Stimulated activated naive CD4-positive, alpha-beta T cell (primary cell): ENCODE measurements at places on chromosomes 7 and 10.

- no peak for DNase-seq
Measured at GRCh38 chr10:58718596-58718995, 205.9 kb downstream of the BICC1 start.

DNA sequence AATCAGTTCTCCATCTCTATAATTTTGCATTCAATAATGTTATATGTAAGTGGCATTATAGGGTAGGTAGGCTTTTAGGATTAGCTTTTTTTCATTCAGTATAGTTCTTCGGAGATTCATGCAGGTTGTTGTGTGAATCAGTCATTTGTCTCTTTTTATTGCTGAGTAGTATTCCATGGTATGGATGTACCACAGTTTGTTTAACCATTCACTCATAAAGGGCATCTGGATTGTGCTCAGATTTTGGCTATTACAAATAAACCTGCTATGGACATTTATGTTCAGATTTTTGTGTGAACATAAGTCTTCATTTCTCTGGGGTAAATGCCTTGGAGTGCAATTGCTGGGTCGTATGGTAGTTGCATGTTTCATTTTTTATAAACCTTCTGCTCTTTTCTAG, 4.4 kb upstream of the OGDHL start:
- no peak for DNase-seq

- DNase-seq, result no peak
Measured at GRCh38 chr7:140435252-140435895, 31.5 kb downstream of the RAB19 start.

GRCh38 chr7:70764701-70765208, 367.2 kb upstream of the GALNT17 start:
- no peak for DNase-seq

GRCh38 chr10:12503311-12503710, 154.0 kb downstream of the CAMK1D start:
- DNase-seq, result no peak

DNA sequence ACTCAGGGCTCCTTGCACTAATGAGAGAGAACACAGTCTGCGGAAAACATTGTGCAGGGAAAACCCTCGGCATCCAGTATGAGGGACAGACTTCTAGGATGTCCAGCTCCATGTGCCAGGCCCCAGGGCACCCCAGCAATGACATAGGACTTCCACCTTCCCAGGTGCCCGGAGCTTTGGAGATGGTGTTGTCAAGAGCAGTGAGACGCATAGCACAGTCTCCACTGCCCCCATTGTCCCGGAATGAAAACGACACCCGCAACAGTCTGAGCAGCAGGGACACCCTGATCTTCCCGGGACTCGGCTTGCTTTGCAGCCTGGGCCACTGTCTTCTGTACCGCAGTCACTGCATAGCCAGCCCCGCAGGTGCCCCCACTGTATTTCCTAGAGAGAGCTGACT, 339.2 kb upstream of the ADARB2 start:
- no peak for DNase-seq

DNA sequence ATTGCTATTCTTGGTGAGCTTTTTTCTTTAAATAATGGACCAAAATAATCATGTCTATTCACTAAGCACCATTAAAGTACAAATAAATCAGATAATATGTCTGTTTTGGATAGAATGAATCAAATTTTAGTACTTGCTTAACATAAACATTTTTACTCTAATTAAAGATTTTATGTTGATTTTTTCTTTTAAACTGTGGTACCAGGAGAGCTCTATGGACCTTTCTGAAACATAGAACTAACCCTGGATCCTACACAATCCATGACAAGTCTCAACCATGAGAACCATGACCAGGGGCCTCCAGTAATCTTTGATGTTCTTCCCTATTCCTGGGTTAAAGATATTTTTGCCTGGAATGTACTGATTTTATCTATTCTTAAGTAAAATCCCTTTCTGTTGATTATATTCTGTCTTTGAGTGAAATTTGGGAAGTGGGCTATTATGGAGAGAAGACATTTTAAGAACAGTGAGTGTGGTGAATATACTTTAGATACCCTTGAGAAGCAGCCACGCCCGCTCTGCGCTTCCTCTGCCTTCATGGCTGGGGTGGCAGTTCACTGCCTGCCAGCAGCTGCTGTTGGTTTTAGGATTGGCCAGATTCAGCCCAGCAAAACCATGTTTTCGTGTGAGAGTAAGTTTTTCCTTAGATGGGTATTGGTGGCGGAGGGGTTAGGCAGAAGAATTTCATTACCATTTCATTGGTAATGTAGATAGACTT, 42.2 kb upstream of the BHLHA15 start:
- no peak for DNase-seq

GRCh38 chr10:126558881-126559280, 111.6 kb downstream of the C10orf90 start:
- DNase-seq, result no peak

DNA sequence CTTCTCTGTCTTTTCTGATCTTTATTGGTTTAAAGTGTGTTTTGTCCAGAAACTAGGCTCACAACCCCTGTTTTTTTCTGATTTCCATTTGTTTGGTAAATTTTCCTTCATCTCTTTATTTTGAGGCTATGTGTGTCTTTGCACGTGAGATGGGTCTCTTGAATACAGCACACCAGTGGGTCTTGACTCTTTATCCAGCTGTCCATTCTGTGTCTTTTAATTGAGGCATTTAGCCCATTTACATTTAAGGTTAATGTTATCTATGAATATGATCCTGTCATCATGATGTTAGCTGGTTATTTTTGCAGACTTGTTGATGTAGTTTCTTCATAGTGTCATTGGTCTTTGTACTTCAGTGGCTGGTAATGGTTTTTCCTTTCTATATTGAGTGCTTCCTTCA, 10.1 kb downstream of the TEX36 start:
- DNase-seq, result no peak

GRCh38 chr10:28971255-28971654, 293.9 kb downstream of the BAMBI start:
- no peak for DNase-seq
